Activated naive CD4-positive, alpha-beta T cell treated with Interleukin-2 at 50 U/mL for 16 hours (primary cell): ENCODE measurements at places on chromosomes 5 and 9.

- DNase-seq, result no peak
Measured at GRCh38 chr9:14311956-14312685, 1.8 kb downstream of the NFIB start.

DNA sequence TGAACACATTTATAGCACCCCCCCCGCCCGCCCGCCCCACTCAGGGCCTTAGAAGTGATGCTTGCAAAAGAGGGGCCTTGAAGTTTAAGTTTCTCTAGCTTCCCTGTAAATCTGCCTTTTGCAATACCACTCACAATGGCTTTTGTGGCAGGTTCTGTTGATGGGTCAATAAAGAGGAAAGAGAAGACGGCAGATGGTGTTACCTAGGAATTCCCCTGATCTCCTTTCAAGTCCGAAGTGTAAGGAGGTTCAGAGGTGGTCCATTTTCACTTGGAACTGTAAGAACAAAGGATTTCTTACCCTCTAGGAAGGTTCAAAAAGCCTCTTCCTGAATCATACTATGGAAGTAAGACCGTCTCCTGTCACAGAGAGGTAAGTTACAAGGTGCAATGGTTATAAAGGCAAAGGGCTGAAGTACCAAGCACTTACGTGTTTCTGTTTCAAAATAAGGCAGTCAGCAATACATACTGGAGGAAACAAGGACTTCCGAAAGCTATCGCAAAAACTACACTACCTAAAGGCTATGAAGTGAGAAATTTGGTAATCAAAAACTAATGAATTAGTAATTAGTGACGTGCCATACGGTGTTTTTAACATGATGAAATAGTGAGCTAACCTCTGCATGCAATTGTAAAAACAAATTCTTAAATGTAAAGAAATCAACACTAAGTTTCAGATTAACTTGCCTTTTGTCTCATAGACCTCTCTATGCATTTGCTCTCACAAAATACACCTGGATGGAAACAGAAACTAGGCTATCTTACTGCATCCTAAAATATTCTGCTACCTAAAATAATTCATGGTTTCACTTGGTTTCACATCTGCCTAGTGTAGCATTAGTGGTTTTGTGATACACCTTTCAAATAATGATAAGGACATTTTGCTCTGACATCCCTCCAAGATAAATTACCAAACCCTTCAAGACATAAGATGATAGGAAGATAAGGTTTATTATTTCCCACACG, 589.4 kb upstream of the FAM174A start:
- DNase-seq, result no peak

DNA sequence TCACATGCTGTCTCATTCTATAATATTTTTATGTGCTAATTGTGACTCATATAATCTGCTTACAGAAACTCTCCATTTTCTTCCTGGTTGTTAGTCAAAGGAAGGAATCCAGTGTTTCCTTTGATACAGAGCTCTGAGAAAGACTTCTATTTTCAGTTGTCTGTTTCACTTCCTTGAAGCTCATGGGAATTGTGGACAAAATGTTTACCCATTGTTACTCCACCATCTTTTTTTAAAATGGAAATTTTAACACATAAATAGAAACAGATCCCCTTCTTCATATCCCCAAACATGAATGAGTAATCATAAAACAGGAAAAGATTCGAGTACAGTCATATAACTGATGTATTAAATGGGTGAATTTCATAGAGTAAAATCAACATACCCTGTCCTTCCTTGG, 42.0 kb upstream of the KCNN2 start:
- DNase-seq, result no peak

GRCh38 chr5:149399775-149400174, 20.7 kb upstream of the IL17B start:
- DNase-seq, result no peak

DNA sequence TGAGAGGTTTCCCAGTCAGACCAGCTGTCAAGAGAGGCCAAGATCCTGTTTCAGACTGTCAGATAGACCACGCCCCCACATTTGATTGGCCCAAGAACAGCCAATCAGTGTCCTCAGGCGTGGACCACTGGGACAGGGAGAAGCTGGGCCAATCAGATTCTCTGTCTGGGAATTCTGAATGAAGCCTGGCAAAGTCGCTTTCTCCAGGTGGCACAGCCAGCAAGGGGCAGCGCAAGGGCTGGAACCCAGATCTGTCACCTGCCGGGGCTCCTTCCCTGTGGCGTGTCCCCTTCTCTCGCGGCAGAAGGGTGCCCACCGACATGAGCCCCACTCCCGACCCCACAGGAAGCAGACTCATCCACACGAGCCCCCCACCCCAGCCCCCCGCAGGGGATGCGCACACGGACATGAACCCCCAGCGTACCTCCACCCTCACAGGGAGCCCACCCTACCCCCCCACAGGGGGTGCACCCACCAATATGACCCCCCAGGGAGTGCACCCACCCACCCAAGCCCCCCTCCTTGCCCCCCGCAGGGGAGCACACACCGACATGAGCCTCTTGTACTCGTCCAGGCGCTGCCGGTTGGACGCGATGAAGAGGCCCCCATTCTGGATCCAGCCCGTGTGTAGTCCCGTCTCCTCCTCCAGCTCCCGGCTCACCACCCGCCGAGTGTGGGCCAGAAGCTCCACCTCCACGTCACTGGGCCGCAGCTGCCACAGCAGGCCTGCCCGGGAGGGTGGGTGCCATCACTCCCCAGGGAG, 6.1 kb downstream of the SARDH start:
- DNase-seq, result no peak

DNA sequence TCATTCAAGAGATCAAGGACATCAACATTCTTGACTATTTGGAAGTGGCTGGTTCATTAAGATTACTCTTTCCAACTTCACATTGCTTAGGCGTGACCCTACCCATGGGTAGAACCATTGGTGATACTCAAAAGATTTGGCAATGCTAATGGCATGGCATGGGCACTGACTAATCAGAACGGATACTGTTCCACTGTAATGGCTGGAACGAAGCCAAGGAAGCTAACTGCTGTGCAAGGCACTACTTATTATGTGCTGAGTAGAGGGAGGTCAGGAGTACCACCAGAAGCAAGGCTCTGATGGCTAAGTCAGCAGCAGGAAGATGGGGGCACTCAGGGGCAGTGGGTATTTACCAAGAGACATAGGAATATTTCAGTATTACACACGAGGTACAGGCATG, 31.9 kb downstream of the GNA14 start:
- no peak for DNase-seq

GRCh38 chr9:81530310-81530810, 159.0 kb downstream of the TLE1 start:
- no peak for DNase-seq

DNA sequence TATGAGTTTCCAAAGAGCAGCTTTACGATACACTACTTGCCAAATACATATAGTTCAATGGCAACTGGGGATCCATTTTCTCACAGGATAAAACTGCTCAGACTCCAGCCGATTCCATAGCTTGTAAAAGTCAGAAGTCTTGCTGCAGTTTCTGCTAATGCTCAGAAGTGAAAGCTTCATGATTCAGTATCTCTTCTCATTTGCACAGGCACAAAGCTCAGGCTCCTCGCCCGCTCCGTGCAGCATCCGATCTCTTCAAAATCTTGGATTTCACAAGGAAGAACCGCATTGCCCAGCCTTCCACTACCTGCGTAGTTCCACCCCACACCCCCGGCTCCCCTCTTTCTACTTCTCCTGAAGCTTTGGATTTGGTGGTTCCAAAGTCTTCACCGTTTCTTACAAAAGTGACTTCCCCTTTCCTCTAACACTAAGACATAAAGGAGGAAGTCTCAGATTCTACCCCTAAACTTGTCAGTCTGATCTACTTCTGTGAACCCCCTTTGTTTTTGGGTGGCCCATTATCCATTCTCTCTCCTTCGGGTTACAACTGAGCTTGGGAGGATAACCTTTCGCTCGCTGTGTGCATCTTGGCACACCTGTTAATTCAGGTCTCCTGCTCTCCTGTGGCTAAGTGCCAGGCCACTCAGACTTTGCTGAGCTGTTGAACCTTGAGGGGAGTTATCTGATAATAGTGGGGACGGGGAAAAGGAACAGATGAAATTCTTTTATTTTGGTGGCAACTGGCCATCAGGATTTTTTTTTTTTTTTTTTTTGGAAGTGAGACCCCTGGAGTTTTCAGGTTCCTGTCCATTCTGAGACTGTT, 194.1 kb downstream of the GNA14 start:
- DNase-seq, result no peak

GRCh38 chr5:153168241-153168640, 322.2 kb upstream of the GRIA1 start:
- no peak for DNase-seq

- peak; percentile 84 for DNase-seq
Measured at GRCh38 chr5:142095651-142096330, 12.8 kb upstream of the NDFIP1 start.

GRCh38 chr9:2785060-2785950, 58.6 kb downstream of the PUM3 start:
- DNase-seq, result no peak

- no peak for DNase-seq
Measured at GRCh38 chr9:112894699-112895098, 4.0 kb upstream of the SLC46A2 start.

DNA sequence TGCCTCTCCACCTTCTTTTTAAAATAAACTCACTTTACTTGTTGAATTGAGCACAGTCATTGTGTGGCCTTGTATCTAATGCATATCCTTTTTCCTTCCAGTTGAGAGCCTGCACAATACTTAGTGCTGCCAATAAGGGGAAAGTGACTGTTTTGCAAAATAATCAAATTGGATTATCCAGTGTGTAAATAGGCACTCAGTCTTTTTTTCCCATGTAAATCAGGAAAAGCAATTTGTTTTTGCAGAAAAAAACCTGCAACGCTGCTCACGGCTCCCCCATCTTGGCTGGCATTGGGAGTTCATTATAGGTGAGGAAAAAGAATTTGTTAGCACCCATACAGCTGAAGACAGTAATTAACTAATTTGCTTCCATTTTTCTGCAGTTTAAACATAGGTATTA, 299.9 kb downstream of the CSNK1G3 start:
- no peak for DNase-seq

GRCh38 chr9:89605465-89606048, 745 bp downstream of the GADD45G start:
- peak; percentile 73 for DNase-seq

DNA sequence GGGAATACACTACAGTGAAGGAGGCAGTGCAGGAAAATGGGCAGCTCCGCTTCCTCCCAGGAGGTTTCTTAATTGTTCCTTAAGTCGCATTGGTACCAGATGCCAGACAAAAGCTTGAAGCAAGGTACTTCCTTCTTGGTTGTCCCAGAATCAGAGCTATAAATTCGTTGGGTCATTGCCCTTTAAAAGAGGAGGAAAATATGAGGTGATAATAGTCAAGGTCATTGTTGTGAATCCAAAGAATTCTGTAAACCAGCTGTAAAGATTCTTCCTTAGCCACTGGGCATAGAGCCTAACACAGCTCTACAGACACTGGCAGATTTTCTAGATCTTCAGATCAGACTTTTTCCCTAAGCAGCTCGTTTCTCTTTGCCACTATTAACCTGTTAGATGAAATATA, 444.1 kb upstream of the TLE4 start:
- no peak for DNase-seq

DNA sequence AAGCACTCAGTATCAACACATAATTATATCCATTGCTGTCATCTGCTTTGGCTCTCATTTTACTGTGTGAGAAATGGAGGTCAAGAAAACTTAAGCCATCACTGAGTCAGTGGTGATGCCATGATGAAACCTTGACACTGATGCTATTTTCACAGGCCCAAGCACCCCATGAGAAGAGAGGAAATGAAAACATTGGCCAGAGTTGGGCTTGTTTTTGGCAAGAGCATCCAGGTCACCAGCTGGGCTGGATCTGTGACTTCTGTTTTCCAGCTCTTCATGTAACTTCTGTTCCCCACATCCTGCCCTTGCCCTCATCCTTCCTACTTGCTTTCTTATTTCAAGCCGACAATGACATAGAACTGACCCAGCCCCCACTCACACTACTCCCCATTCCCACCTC, 10.0 kb downstream of the LCP2 start:
- DNase-seq, result no peak

GRCh38 chr9:94740145-94740840, 13.8 kb downstream of the AOPEP start:
- DNase-seq, result no peak

DNA sequence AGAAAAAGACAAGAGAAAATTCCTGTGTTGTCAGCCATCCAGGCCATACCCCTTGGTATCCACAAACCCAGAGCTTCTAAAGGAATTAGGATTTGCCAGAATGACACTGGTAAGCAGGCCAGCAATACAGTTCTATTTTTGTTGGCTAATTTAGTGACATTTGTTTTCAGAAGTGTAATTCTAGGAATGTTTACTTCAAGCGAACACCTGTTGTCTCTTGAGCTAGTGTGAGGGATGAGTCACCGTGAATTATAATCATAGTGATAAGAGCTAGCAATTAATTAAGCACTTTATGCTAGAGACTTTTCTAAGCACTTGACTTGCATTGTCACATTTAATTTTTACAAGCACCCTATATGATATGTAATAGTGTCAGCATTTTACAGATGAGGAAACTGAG, 99.2 kb downstream of the PRKACG start:
- no peak for DNase-seq

DNA sequence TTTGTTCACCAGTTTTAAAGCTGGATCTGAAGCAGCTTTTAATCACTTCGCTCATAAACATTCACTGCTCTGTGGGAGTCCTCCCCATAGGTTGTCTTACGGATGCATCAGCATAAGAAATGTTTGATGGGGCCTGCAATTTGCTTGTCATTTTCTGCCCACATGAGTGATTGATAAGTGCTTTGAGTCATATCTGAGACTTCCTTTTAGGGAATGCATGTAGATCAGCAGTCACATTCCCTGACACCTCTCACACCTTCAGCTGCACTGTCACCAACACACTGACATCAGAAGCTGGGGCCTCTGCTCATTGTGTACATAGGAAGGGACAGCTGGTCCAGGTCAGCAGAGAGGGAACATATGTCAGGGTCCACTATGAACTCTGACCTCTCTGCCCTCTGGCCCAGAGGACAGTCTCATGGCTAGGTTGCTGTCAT, 84.1 kb upstream of the SPATA31D4 start:
- DNase-seq, result no peak

- DNase-seq, result no peak
Measured at GRCh38 chr5:10124287-10124686, 125.4 kb downstream of the ATPSCKMT start.

DNA sequence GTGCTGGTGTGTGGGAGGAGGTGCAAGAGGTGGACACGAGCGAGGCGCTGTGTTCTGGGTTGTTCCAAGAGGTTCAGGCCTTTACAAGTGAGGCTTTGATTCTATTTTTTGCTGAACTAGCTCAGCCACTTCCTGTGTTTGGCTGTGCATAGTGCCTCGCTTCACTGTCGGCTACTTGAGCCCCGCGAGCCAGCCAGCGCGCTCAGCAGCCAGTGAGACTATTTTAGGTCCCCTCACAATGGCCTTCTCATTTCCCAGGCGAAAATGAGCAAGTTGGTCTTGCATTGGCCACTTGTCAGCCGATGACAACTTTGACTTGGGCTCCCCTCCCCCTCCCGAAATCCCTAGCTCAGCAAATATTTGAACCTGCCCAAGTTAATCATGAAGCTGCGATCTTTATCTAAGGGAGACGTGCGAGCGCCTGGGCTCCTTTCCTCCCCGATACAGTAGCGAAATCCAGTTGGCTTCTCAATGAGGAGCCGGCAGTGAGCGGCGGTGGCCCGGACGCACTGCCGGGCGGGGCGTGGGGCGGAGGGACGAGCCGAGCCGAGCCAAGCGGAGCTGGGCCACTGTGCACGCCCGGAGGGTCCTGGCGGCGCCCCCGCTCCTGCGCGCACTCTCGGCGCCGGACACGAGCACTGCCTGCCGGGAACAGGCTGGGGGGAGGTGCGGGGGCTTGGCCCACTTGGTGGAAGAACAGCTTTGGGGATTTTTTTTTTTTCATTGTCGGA, 72.6 kb downstream of the PIK3R1 start:
- DNase-seq, result peak; percentile 48
